ENCODE measurements at places on chromosomes 11 and 22.

DNA sequence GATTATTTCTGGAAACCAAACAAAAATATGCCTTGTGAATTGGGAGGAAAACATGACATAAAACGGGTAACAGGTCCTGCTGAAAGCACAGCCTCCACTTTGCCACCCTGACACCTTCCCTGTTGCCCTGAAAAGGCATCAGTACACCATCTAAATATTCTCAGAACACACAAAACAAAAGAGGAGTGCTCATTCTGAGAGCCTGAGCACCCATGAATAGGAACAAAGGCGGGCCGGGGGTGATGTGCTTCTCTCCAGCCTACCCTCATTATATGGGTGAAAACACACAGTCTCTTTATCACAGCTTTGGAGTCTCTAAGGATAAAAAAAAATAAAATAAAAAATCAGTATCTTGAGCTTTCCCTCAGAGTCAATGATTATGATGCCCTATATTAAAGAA lies 19.7 kb downstream of the SCUBE2 start:
- DNase-seq = no peak

DNA sequence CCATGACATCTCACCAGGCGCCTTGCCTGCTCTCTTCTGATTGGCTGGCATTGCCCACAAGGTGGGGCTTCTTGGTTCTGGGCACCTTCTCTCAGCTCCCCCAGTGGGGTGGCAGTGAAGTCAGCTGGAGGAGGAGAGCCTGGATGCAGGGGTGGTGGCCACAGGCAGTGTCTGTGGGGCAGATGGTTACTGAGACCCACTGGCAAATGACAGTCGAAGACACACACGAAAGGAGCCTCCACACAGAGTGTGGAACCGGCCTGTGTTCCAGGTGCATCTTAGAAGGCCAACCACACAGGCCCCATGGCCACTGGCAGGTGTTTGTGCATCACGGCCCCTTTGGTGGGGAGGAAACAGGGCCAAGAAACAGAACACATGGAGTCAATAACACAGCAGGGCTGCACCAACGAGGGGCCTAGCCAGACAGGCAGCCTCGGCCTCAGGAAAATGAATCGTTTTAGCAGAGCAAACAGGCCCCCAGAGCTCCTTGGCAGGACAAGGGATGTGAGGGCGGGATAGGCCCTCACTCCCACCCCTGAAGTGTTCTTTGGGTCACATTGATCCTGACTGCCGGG lies 683.4 kb downstream of the TBC1D22A start:
- peak; percentile 15 for DNase-seq

DNA sequence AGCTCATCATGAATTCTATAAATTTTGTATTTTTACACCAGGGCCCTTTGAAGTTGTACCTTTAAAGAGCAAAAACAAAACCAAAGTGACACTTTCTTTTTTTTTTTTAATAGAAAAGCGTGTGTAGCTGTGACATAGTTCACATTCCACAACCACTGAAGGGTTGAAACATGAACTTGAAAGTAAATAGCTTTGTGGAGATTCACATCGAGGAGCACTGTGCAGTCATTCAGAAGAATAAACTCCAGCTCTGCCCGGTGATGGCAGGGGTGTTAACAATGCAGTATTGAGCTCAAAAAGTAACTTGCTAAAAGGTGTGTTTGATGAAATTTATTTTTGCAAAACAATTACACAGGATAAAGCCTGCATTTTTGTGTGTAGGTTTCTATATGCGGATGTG lies 1166.2 kb downstream of the TBC1D22A start:
- no peak for DNase-seq

- DNase-seq = no peak
These were observed 62.7 kb downstream of the DBX1 start for GRCh38 chr11:20097319-20098221.

DNA sequence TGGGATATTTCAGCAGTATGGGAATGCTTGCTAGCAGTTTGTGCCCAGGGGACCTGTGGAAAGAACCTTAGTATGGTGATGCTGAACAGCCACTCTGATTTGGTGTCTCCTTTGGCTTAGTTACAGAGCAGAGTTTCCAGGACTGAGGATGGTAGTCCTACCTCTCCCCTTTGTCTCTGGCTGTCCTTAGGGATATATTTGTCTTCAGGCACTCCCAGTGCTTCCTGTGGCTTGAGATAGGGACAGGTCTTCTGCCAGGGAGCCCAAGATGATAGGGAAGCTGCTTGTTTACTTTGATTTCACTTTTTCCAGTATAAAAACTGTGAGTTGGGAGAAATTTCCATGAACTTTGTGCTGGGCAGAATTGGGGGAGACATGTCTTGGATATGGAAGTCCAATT lies 28.2 kb downstream of the ANKRD42 start:
- no peak for DNase-seq

DNA sequence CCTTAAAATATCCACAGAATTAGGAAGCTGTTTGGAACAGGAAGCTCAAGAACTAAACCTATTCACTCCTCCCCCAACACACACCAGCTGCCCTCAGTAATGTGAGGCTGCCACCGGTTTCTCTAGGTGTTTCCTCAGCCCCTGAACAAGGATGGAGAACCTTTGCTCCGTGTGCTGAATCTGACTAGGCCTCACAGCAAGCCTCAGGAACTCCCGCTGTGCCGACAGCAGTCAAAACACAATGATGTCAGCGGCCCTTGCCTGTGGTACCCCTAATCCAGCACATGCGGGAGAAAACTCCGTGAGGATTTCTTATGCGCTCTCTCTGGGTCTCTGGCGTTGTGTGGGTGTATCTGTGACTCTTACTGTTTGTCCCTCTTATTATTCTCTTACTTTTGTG lies 153.3 kb downstream of the EFCAB6 start:
- no peak for DNase-seq

GRCh38 chr11:134612140-134613030 lies 200.3 kb upstream of the B3GAT1 start:
- DNase-seq = peak; percentile 29

DNA sequence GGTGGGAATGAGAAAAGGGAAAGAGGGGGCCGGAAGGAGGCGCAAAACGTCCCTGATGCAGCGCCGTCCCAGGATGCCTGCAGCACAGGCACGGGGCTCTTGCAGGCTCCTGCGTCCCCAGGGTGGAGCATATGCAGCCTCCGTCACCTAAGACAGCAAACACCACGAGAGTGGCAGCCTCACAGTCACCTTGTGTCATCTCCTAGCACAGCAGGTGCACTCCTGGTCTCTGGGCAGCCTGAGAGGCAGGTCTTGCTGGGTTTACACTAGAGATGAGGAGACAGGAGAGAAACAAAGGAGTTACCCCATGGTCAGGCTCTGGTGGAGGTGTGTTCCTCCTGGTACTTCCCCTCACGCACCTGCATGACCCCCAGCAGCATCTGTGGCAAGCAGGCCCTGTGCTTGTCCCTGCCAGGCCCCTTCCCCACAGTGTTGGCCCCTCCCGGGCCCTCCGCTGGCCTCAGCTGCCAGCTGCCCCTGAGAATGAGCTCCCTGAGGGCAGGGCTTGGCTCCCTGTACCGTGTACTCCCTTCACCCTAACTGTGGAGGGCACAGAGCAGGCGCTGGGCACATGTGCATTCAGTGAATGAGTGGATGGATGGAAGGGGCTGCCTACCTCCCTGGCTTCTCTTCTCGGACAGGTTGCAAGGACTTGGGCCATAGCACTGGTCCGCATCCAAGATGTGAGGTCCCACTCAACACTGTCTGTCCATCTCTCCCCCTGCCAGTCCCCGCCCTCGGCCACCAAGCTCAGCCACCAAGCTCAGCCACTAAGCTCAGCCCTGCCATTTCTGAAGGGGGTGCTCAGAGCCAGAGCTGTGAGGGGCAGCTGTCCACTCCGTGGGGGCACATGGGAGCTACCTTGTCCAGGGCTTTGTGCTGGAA lies 988.6 kb downstream of the BRD1 start:
- DNase-seq = peak; percentile 43

GRCh38 chr11:109972939-109973338 lies 120.3 kb upstream of the ZC3H12C start:
- DNase-seq = no peak

DNA sequence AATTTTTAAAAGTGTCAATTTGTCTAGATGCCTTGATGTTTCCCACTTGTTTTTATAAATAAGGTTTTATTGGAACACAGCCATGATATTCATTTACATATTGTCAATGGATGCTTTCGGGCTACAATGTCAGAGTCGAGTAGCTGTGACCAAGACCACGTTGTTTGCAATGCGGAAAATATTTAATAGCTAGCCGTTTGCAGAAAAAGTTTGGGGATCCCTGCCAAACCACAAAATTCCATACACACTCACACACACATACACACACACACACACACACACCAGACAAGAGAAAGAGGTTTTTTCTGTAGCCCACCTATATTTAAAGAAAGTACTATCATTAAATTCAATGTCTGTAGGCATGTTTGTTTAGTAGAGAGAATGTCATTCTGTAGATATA lies 58.3 kb downstream of the TYR start:
- DNase-seq = no peak

DNA sequence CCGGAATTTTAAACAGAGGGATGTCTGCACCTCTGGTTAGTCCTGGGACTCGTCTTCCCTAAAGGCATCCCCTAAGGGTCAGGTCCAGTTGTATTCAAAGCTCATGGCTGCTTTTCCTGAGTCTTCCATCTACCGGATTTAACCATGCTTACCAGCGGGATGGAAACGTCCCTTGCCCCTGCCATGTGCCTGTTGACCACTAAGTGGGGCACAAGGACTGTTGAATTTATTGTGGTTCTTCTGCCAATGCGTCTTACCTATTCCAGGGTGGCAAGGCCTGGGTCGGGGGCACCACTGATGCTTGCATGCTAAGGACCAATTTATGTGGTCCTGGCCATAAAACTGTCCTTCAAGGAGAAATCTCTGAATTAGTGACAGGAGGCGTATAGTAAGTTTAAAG lies 25.6 kb downstream of the ANKRD42 start:
- DNase-seq = peak; percentile 58

DNA sequence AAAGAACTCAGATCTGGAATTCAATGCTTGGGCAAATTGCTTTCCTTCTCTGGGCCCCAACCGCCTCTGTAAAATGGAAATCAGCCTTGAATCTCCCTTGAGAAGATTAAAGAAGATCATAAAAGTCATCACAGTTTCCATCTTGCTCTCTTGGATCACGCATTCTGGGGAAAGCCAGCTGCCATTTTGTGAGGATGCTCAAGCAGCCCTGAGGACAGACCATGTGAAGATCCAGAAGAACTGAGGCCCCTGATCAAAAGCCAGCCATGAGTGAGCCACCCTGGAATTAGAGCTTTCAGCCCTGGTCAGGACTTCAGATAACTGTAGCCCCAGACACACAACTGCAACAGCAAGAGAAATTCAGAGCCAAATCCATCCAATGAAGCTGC lies 229.3 kb downstream of the MN1 start:
- no peak for DNase-seq

DNA sequence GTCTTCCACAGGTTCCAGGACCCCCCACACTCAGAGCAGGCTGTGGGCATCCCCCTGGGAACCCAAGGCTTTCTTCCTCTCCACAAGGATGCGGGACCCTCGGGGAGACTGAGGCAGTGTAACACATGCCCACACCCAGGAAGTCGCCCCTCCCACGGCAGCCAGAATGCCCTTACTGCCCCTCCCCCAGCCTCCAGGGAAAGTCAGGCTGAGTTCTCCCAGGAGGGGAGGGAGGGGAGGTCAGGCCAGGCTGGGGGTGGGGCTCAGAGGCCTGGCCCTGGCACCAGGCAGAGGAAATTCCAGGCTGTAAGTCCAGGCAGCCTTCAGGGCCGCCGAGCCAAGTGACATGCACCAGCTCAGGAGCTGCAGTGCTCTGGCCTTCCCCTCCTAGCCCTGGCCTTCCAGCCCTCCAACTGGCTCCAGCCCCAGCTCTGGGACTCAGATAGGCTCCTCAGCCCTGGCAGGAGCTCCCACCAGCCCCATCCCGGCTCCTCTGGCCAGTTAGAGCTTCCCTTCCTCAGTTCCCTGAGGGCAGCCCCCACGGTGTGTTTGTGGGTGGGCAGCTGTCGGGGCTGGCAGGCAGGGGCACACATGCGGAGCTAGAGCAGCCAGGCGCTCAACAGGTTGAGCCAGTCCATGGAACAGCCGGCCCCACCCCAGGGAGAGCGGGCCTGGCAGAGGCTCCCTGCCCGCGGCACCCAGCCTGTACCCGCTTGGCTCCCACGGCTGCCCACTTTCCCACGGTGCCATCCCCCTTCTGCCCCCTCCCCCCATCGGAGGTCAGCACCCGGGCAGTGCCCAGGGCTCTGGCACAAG lies 3.6 kb downstream of the BCL9L start:
- peak; percentile 95 for DNase-seq

DNA sequence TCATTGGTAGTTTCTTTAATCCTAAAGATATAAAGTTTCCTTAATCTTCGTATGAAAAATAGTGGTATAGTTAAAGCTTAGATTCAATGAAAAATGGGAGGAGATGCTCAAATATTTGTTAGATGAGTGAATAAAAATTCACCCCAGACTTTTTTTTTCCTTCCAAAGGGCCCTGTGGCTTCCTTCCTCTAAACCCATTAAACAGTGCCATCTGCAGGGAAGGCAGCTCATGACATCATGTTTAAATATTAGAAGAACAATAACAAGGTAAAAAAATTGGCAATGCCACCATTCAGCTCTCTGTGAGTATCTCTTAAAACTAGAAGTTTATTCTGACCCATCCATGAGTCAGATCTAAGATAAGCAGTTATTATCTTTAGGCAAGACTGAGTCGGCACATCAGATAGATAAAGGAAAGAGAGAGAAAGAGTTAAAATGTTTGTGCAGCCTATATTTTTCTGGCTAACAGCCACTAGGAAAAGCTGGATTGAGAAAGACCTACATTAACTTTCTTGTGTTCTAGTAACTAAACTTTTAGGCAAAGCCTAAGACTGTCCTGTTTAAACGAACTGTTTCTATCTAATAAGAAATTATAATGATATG lies 19.1 kb upstream of the OOSP1 start:
- no peak for DNase-seq

DNA sequence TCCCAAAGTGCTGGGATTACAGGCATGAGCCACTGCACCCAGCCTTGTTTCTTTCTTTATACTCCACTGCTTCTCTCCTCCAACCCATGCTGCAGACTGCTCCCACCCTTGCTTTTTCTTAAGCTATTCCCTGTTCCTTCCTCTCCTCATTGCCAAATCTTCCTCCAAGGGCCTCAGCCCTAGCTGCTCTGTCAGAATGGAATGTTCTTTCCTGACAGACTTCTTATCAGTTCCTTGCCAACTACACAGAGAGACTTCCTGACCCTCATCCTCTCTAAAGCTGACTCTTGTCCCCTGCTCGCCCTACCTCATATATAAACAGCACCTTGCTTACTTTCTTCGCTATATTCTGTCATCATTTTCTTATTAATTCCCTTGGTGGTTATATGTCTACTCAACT lies 16.9 kb upstream of the PIK3C2A start:
- DNase-seq = no peak

DNA sequence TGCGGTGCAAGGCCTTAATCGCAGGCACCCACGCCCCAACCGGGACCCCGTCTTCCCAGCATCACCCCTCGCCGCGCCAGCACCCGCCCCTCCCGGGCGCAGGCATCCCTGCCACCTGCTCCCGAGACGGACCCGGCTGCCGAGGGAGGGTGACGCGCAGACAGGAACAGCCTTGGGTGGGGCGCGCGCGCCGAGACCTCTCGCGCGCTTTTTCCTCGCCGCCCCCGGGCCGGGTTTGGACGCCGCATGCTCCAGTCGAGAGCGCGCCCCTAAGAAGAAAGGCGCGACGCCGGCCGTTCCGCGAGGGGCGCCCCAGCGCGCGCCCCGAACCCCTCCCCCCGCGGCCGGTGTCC lies 504 bp downstream of the CFL1 start:
- no peak for DNase-seq

GRCh38 chr11:104122836-104123235 lies 41.1 kb downstream of the PDGFD start:
- no peak for DNase-seq

- DNase-seq = peak; percentile 95
These were observed 3.6 kb downstream of the PLA2G6 start for GRCh38 chr22:38177926-38178604.

- DNase-seq = no peak
These were observed 6.0 kb downstream of the RNF169 start for GRCh38 chr11:74754507-74755252.
